Pons (tissue), 1 donor: ENCODE measurements at places on chromosomes 3 and 15.

DNA sequence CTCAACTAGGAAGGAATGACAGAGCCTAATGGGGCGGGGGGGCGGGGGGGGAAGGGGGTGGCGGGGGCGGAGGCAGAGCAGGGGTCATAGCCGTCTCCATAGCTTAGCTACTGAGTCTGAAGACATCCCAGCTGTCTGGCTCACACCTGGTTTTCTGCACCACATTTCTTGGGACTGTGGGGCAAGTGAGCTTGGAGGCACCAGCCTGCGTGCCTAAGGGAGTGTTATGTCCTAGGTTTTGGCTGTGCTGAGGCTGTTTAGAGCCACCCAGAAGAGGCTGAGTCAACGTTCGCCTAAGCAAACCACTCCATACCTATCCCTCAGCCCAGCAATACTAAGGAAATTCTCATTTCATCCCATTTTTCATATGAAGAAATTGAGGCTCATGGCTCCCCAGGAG lies 1.4 kb downstream of the IL17RD start:
- no peak for DNase-seq

- no peak for DNase-seq
These were observed 21.3 kb upstream of the LRRC58 start for GRCh38 chr3:120370463-120370862.

- no peak for DNase-seq
These were observed 14.1 kb upstream of the CCR4 start for GRCh38 chr3:32937331-32937730.

DNA sequence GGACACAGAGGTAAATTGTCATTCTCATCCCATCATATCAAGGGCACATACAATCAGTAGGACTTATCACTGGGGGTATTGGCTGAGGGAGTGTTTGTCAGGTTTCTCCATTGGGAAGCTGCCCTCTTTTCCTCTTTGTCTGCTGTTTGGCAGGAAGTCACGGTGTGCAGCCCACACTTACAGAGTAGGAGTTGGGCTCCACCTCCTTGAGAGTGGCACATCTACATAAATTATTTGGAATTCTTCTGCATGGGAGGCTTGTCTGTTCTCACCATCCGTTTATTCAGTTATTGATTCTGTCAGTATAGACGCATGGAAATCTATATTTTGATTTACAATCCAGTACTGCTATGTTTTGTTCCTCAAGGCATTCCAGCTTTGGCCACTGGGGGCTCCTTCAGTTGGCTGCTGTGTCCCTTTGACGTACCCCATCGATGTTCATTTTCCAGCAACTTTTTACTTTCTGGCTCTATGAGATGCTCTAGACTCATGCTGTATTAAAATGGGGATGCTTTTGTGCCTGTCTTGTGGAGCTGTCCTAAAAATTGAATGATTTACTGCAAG lies 200.3 kb downstream of the SLCO3A1 start:
- no peak for DNase-seq

- DNase-seq = peak; percentile 48
These were observed 488.7 kb upstream of the TPRG1 start for GRCh38 chr3:188683032-188683521.

- no peak for DNase-seq
These were observed 52.1 kb downstream of the BSN start for GRCh38 chr3:49606427-49606826.

- no peak for DNase-seq
These were observed 137.7 kb upstream of the ICE2 start for GRCh38 chr15:60616628-60617027.

- no peak for DNase-seq
These were observed 628.2 kb downstream of the NTRK3 start for GRCh38 chr15:87628311-87628710.

DNA sequence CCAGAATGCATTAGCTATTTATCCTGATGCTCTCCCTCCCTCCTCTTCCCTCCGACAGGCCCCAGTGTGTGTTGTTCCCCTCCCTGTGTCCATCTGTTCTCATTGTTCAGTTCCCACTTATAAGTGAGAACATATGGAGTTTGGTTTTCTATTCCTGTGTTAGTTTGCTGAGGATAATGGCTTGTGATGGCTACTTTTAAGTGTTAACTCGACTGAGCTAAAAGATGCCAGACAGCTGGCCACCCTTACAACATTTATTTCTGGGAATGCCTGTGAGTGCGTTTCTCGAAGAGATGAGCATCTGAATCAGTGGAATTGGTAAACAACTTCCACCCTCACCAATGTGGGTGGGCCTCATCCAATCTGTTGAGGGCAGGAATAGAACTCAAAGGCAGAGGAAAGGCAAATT lies 24.7 kb upstream of the TM2D3 start:
- DNase-seq = no peak

- DNase-seq = no peak
These were observed 28.2 kb upstream of the IL12A start for GRCh38 chr3:159960188-159961148.

GRCh38 chr3:158709666-158710083 lies 22.6 kb downstream of the RARRES1 start:
- DNase-seq = no peak

DNA sequence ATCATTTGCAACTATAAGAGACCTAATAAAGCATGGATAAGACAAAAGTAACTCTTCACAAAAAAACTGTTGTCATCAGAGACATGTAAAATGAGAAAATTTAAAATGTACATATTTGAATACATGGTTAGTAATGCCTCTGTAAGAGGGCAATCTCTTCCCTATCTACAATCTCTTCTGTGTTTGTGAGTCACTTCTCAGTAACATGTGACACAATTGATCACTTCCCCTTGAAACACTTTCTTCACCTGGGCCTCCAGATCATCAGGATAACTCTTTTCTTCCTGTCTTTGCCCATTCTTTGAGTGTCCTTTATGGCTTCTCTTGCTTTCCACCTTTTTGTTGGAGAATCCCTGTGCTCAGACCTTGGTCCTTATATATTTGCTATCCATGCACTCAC lies 50.4 kb downstream of the TFDP2 start:
- no peak for DNase-seq

DNA sequence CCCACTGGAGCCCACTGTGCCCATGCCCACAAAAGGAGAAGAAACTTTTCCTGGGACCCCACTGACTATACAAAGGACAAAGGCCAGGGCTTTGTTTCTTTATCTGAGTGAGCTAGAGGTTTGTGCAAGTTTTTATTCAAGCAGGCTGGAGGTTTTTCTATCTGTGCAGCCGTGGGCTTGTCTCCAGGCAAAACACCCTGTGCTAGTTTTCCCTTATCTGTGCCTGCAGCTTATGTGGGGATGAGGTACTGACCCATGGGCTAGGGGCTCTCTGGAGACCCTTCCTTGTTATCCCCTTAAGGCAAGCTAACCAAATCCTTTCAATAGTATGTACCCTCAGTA lies 545.5 kb downstream of the ZPLD1 start:
- DNase-seq = no peak

GRCh38 chr3:58013099-58013498 lies 4.9 kb downstream of the FLNB start:
- DNase-seq = no peak

DNA sequence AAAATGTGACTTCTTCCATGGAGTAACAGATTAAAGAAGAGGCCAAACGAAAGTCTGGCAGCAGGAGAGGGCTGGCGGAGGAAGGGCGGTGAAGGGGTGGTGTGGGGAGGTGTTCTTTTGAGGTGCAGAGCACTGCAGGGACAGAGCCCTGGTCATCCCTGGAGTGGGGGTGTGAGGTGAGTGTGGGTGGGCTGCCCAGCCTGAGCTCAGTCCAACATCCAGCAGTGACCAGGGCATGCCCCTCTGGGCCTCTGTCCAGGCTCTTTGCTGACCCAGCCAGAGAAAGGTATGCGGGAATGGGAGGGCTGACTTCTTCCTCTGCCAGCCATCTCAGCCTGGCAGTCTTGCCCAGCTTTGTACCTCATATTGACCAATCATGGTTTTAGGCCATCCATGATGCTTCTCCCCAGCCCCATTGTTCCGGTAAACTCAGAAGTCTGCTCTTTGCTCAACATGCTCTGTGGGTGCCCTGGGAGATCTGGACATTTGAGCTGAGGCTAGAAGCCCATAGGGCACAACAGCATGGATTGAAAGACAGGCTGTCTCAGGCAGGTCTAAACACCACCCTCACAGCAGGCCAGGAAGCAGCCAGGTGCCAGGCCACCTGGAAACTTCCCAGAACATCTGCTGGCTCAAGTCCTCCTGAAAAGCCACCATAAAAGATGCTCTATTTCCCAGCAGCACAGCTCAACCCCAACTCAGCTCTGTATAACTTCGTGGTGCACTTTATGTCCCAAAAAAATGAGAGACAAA lies 25.9 kb upstream of the CXCR6 start:
- DNase-seq = no peak

- DNase-seq = peak; percentile 98
These were observed 87.2 kb downstream of the HMG20A start for GRCh38 chr15:77507911-77508310.

GRCh38 chr15:69926006-69926405 lies 171.7 kb downstream of the TLE3 start:
- DNase-seq = no peak

DNA sequence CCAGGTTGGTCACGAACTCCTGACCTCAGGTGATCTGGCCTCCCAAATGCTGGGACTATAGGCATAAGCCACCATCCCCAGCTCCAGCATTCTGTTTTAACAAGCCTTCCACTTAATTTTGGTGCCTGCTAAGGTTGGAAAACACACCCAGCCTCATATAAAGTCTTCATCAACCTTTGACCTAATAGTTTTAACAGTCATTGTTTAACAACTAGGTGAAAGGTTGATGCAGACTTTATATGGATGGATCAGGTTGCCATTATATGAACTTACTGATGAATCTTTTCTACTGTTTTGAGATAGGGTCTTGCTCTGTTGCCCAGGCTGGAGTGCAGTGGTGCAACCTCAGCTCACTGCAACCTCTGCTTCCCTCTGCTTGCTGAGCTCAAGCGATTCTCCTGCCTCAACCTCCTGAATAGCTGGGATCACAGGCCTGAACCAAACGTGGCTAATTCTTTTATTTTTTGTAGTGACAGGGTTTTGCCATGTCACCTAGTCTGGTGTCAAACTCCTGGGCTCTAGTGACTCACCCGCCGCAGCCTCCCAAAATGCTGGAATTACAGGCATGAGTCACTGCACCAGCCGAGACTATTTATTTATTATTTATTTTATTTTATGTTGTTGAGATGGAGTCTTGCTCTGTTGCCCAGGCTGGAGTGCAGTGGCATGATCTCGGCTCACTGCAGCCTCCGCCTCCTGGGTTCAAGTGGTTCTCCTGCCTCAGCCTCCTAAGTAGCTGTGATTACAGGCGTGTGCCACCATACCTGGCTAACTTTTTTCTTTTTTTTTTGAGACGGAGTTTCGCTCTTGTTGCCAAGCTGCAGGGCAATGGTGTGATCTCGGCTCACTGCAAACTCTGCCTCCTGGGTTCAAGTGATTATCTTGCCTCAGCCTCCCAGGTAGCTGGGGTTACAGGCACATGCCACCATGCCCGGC lies 3.1 kb upstream of the RPAP1 start:
- DNase-seq = no peak

DNA sequence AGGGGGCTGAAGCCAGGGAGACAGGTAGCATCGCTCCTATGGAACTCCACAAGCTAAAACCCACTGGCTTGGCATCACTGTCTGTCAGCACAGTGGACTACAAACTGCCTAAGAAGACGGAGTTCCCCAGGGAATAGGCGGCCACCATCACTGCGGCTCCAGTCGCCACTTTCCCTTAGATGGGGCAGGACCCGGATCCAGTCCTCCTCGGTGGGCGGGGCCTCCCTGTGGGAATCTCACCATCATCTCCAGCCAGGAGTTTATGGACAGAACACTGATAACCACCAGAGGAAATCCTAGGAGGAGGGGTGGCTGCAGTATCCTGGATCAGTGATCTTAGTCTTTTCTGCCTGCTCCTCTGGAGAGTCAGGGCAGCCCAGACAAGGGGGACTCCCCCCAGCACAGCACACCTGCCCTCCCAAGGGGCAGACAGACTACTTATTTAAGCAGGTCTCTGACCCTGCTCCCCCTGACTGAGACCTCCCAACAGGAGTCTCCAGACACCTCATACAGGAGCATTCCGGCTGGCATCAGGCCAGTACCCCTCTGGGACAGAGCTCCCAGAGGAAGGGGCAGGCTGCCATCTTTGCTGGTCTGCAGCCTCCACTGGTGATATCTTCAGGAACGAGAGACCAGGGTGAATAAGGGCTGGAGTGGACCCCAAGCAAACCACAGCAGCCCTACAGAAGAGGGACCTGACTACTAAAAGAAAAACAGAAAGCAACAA lies 435.6 kb upstream of the RASGRP1 start:
- DNase-seq = no peak

DNA sequence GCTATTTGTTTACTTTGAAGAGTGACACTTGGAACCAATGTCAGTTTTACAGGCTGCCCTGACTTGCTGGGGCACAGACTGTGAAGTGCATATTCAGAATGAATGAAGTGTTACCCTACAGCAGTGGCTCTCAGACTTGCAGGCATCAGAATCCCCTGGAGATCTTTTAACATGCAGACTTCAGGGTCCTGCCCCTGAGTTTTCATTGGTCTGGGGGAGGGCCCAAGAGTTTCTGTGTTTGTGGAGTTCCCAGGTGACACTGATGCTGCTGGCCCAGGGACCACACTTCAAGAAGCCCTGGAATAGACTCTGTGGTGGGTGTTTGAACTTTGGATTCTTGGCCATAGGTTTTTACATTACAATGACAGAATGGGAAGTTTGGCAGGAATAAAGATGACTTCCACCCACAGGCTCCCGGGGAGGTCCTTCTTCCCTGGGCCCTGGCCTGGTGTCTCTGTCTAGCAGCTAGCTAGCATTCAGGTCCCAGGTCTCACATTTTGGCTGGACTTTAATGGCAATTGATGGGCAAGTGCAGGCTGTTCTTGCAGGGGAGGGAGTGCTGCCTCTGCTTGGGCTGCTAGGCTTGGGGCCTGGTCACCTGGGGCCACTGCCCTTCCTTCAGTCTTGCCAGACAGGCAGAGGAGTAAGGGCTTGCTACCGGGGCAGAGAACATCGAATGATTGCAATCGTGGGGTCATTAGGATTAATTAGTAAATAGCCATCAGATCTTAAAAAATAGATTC lies 149.0 kb downstream of the APBA2 start:
- DNase-seq = no peak

- no peak for DNase-seq
These were observed 290.5 kb downstream of the NAALADL2 start for GRCh38 chr3:175149675-175150074.

GRCh38 chr3:30319713-30320112 lies 286.7 kb upstream of the TGFBR2 start:
- no peak for DNase-seq

- no peak for DNase-seq
These were observed 3.9 kb downstream of the MST1R start for GRCh38 chr3:49899815-49900214.

- DNase-seq = no peak
These were observed 47.5 kb downstream of the MINAR1 start for GRCh38 chr15:79479616-79480015.

- DNase-seq = no peak
These were observed 123.5 kb upstream of the KCNAB1 start for GRCh38 chr3:155996882-155997281.
